ENCODE measurements at places on chromosomes 4 and X.

DNA sequence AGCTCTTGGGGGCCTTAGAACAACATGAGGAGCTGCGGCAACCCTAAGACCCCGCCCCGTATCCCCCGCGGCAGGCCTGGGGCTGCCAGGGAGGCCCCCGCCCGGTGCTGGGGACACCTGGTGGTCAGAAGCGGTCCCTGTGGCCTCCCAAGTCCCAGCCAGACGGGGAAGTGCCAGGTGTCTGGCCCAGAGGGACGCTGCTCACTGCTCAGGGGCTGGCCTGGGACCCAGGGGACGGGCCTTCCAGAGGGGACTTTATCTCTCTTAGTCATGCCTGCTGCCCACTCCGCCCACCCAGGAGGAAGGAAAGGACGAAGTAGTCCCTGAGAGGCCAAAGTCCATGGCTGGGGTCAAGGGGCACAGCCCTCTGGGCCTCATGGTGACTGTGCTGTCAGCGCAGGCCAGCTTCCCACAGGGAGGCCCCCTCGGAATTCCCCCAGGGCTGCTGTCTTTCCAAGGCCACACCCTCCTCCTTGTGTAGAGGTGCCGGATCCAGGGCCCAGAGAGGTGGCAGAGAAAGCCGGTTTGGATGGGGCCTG lies 31.0 kb upstream of the HTRA3 start:
- peak; percentile 21 for DNase-seq

DNA sequence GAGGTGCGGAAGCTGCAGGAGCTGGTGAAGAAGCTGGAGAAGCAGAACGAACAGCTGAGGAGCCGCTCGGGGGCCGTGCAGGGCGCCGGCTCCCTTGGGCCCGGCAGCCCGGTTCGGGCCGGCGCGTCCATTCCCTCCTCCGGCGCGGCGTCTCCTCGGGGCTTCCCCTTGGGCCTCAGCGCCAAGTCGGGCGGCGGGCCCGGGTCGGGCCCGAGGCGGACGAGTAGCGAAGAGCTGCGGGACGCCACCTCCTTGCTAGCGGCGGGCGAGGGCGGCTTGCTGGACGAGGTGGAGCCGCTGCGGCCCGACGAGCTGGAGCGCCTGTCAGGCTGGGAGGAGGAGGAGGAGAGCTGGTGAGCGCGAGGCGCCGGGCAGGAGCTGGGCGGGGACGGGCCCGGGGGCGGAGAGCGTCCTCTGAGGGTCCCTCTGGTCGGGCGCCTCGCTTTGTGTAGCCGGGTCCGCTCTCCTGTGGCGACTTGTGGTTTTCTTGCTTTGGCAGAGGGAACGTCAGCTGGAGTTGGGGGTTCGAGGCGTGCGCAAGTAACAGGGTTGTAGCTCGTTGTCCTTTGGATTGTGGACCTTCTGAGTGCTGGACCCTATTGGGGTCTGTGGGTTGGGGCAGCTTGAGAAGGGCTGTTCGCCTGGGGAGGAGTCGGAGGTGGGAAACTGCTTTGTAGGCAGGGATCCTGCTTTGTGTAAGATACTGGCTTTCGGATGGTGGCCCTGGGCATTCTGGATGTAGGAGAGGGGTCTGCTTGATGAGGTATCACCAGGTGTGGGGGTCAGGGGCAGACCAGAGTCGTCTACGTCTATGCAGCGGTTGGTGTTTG lies 662 bp downstream of the SLAIN2 start:
- DNase-seq = peak; percentile 28

DNA sequence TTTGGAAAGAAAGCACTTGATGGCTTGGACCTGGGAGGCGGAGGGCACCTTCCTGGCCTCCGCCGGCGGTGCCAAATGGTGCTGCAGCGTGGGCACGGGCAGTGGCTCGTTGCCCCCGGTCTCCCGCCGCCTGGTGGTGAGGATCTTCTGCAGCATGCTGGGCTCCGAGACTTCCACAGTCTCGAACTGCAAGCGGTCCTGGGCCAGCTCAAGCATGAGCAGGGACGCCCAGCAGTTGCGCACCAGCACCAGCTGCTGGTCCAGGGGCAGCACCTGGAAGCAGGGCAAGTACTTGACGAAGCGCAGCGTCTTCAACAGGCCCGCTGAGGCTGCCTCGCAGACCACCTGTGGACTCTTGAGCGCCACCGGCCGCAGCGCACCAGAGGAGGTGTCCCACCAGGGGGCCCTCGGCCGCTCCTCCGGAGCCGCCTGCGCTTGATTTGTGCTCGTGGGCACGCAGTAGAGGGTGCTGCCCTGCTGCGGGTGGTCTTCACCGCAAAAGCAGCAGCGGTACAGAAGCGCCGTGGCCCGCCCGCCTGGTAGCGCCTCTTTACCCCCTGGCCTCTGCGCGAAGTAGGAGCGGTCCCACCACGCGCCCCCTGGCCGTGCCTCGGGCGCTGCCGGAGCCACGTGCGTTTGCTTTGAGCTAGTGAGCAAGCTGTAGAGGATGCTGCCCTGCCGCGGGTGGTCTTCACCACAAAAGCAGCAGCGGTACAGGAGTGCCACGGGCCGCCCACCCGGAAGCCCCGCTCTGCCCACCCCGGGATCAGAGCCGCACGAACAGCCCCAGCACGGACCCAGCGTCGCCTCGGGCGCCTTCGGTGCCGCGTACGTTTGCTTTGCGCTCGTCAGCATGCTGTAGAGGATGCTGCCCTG lies 689 bp downstream of the NR0B1 start:
- peak; percentile 65 for DNase-seq

- peak; percentile 13 for DNase-seq
These were observed 2.2 kb upstream of the CFI start for GRCh38 chr4:109803924-109804571.

GRCh38 chr4:83107631-83108030 lies 6.9 kb downstream of the PLAC8 start:
- no peak for DNase-seq

- DNase-seq = no peak
These were observed 7.7 kb downstream of the FAM3A start for GRCh38 chrX:154508384-154508745.

- no peak for DNase-seq
These were observed 32.9 kb upstream of the STX18 start for GRCh38 chr4:4574792-4575191.

GRCh38 chr4:127881563-127881864 lies 821 bp downstream of the PLK4 start:
- no peak for DNase-seq

DNA sequence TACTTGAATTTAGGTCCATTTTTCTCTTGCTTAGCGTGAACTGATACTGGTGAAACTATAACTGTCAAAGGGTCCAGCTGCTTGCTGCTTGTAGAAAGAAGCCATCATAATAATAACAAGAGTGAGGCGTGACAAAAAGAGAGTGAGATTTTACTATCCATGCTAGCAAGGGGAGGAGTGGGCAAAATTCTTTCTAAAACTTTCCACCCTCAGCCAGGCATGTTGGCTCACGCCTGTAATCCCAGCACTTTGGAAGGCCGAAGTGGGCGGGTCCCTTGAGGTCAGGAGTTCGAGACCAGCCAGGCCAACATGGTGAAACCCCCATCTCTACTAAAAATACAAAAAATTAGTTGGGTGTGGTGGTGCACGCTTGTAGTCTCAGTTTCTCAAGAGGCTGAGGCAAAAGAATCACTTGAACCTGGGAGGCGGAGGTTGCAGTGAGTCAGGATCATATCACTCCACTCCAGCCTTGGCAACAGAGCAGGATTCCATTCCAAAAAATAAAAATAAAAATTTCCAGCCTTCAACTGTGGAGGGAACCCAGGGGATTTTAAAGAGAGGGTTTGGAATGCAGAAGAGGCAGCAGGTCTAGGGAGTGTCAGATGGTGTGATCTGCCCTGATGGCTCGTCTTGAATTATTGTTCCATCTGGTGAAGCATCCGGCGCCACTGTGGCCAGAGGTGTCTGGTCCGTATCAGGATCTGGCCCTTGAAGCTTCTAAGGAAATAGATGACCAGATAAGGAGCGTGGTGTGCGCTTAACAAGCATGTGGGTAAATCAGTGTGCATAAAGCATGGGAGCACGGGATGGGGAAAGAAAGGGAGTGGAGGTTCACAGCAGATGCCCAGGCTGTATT lies 51.8 kb downstream of the LRP2BP start:
- DNase-seq = no peak

- DNase-seq = no peak
These were observed 34.1 kb downstream of the MOB1B start for GRCh38 chr4:70936200-70936787.

GRCh38 chrX:43785930-43786591 lies 96.2 kb downstream of the MAOB start:
- no peak for DNase-seq

- peak; percentile 54 for DNase-seq
These were observed 782 bp downstream of the PITX2 start for GRCh38 chr4:110621839-110622751.

DNA sequence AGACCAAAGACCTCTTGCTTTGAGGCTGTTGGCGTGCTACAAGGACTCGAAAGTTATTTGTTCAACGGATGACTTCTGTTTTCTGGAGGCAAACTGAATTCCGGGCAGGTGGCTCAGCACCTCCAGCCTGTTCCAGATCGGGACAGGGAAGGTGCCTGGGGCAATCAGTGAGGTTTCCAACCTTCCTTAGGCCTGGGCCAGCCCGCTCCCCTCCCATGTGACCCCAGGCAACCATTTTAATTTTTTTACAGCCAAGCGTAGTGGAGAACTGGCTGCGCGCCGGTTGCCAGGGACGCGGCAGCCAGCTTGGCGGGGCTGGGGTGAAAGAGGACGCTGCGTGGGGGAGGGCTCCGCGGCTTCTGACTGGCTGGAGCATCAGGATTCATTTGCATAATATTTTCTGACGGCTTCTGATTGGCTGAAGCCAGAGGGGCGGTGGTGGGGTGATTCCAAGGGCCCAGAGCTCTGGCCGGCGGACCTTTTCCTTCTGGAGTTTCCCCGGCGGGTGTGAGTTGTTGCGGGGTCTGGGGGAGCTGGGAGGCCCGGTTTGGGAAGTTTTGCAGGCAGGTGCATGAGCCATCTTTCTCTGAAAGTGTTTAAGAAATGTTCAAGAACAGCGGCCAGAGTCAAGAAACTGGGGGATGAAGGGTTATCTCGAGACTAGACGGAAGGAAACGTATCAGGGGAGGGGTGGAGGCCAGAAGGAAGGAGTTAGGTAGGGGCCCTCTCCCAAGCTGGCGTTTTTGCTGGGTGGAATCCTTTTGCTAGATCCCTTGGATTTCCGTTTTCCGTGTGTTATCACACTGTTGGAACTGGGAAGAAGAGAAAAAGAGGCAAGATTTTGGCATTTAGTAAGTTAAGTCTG lies at the start of gene MID1IP1:
TSS of gene MID1IP1 (plus strand) at position 479 of the 865 bp plus-strand sequence. CDS start 3,488 bp downstream, outside the sequence.
- DNase-seq = peak; percentile 93

GRCh38 chr4:153808175-153808574 lies 19.3 kb upstream of the SFRP2 start:
- no peak for DNase-seq

DNA sequence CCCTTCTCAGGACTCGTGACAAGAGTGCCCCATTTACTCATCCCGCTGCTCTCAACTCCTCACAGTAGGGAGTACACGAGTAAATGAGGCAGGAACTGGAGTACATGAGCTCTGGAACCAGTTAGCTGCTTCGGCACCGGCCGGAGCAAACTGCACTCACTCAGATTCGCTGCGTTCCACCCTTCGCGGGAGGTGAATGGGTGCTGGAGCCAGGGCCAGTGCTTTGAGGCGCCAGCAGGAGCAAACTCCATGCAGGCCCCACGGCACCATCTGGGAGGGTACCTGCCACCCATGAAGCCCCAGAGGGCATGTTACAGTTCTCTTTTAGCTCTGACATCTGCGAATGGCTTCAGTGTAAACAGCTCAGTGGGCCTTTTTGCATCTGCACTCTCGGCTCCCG lies 315.5 kb upstream of the GK2 start:
- no peak for DNase-seq

GRCh38 chr4:179196511-179196910 lies 1754.3 kb upstream of the AGA start:
- no peak for DNase-seq

- DNase-seq = no peak
These were observed 10.8 kb downstream of the RPS3A start for GRCh38 chr4:151110236-151110635.

GRCh38 chrX:15598026-15598425 lies 2.7 kb downstream of the ACE2 start:
- DNase-seq = no peak

- DNase-seq = no peak
These were observed 366.0 kb downstream of the BCOR start for GRCh38 chrX:39731735-39732134.

GRCh38 chr4:5188130-5188529 lies 136.8 kb downstream of the STK32B start:
- no peak for DNase-seq

DNA sequence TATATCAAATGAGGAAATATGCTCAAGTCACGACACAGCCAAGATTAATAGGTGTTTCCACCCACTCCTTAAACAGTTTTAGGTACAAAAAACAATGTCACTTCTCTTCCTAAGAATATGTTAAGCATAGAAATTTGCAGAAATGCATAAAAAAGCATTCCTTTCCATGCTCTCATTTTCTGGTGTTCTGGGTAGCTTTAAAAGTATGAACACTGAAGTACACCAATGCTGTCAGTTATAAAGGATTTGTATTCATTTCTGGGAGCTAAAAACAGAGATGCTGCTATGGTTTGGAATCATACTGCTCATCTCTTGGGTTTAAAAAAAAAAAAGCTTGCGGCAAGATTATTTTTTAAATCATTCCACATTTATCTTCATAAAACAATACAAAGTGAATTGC lies 20.8 kb downstream of the SH3RF1 start:
- DNase-seq = no peak

- peak; percentile 19 for DNase-seq
These were observed 1.4 kb downstream of the CNKSR2 start for GRCh38 chrX:21375708-21376009.

DNA sequence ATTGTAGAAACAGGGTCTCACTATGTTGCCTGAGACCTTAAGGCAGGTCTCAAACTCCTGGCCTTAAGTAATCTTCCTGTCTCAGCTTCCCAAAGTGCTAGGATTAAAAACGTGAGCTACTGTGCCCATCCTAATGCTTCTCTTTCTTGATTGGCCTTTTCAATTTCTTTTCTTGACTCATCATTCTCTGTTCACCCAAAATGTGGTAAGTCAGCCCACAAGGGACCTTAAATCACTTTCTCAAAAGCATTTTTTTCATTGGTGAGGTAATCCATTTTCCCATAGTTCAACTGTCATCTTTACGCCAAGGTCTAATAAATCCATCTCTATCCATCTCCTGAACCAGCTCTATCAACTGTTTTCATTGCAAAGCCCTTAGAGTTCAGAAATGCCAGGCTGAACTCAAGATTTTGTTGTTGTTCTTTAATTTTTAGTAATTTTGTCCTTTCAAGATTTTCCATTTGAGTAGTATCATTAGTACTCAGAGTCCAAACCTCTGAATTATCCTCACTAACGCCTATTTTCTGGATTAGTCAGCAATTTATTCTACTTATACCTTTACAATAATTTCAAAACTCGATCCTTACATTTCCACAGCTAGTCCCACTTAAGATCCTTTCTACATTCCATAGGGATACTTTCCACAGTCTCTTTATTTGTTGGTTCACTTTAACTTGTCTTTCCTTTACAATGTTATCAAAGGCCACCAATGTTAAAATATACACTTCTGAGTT lies 528.6 kb downstream of the IL15 start:
- DNase-seq = no peak

GRCh38 chrX:47846040-47846439 lies 9.3 kb downstream of the ZNF81 start:
- no peak for DNase-seq

GRCh38 chr4:122702939-122703338 lies 29.6 kb upstream of the BBS12 start:
- DNase-seq = no peak
